ENCODE measurements at places on chromosomes 3 and 15. TPM values are rescaled to one million over a fixed set of nuclear protein-coding genes. Genes with fewer than 3 reads are reported as not detected.

GREM1 gene
- total RNA-seq: 0.32 TPM

SAMD7 gene
- total RNA-seq: not detected

CCR9 gene
- total RNA-seq: not detected

NPAP1 gene
- not detected for total RNA-seq

ZNF501 gene
- total RNA-seq: 5.8 TPM

GABRA5 gene
- not detected for total RNA-seq

FANCD2OS gene
- not detected for total RNA-seq

HESX1 gene
- 0.46 TPM for total RNA-seq

DPPA4 gene
- not detected for total RNA-seq

KAT2B gene
- total RNA-seq: 3.9 TPM

GMPPB gene
- 51.2 TPM for total RNA-seq

CHST13 gene
- total RNA-seq: not detected

CYP8B1 gene
- not detected for total RNA-seq

C15orf62 gene
- 0.46 TPM for total RNA-seq

ABTB1 gene
- total RNA-seq: 5.8 TPM

VPS8 gene
- total RNA-seq: 59.4 TPM

GOLGA8Q gene
- not detected for total RNA-seq

TMEM207 gene
- not detected for total RNA-seq

ATP10A gene
- not detected for total RNA-seq

PLA1A gene
- 0.65 TPM for total RNA-seq

TRMT10C gene
- total RNA-seq: 52.7 TPM

ATXN7 gene
- 13.4 TPM for total RNA-seq

SAMMSON gene
- total RNA-seq: not detected

Measured in epithelial cell of umbilical artery (primary cell).